ENCODE measurements at places on chromosomes 13 and 19.
A peak's percentile ranks its signal among the peaks of the same experiment; 100 is the strongest.

DNA sequence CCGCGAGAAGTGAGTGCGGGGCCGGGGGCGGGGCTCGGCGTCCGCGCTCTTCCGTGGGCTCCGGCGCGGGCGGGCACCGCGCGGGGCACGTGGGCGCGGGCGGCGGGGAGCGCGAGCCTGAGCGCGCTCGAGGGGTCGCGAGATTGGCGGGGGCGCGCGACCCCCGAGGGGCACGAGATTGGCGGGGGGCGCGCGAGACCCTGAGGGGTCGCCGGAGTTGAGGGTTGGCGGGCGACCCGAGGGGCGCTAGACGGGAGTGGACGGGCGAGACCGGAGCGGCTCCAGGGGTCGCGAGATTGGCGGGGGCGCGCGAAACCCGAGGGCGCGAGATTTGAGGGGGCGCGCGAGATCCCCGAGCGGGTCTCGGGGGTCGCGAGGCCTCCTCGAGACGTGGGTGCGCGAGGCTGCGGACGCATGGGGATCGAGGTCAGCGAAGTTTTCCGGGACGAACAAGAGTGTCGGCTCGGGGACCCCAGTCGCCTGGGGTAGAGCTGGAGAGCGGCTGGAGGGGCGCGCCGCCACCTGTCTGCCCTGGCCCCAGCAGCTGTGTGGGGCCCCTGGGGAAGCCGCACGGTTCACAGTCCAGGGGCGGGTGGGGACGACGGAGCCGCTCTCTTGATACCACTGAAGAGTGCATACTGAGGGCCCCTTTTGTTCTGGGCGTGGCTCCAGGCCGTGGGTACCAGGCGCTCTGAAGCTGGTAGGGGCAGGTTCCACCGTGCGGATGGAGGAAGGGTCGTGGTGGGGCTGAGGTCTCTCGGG lies 682 bp downstream of the SSBP4 start:
- peak; percentile 81 for DNase-seq

DNA sequence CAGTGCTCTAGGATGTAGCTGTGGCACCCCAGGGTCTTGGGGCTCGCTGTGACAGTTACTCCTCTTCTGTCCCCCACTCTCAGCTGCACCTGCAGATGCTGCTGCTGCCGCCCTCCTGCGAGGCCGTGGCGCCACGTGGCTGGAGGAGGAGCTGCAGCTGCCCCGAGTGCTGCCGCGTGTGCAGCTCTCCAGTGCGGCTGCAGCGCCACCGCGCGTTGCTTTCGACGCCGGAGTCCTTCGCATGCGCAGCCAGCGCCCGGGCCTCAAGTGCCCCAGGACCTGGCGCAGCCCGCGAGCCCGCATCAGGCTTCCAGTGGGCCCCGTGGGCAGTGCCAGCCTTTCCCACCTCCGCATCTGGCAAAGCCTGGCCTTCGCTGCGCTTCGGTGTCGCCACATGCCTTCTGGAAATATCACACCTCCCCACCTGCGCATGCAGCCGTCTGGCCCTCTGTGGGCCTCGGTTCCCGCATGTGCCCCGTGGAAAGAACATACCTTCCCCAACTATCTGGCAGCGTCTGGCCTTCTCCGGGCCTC lies 692 bp upstream of the ZNF580 start:
- peak; percentile 80 for DNase-seq

DNA sequence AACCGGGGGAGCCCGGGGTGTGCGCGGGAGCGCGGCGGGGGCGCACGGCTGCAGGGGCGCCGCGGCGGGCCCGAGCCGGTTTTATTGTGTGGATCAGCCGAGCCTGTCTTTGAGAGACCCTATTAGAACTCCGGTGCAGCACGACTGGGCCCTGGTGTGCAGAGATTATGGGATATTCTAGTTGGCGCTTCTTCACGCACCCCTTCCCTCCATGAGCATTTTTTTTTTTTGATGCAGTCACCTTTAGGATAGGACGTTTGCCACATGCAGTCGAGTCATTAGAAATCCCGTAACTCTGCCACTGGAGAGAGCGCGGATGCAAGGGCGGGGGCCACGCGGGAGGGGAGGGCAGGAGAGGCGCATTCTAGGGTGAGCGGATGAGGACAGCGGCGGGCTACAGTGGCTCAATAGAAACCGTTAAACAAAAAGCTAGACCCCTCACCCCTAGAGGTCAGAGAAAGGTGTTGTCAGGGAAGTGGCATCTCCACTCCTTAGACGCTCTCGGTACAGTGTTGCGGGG lies 3.7 kb downstream of the FGF9 start:
- DNase-seq, result peak; percentile 9

DNA sequence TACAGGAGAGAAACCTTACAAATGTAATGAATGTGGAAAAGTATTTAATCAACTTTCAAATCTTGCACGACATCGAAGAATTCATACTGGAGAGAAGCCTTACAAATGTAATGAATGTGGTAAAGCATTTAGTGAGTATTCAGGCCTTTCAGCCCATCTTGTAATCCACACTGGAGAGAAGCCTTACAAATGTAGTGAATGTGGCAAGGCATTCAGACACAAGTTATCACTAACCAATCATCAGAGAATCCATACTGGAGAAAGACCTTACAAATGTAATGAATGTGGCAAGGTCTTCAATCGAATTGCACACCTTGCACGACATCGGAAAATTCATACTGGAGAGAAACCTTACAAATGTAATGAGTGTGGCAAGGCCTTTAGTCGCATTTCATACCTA lies 13.6 kb upstream of the ZNF610 start:
- DNase-seq, result no peak

DNA sequence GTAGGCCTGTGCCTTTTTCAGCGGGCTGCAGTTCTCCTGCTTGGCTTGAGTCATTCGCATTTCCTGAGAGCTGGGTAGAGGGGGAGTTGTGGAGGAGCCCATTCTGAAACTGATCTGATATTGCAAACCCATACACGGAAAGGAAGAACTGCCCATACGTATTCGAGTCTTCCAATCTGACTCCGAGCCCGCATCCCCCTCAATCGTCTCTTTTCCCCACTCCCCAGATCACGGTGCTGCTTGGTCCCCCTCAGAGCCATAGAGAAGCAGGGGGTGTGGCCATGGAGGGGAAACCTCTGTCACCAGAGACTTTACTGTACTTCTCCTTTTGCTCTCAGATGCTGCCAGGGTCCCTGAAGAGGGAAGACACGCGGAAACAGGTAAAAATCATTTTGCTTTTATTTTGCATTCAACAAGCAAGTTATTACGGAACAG lies at the start of gene CD22:
Gene CD22, plus strand, starts transcription at position 337 of the 435 bp plus-strand sequence. CDS start 2,854 bp downstream, outside the sequence.
- peak; percentile 50 for DNase-seq

- peak; percentile 91 for DNase-seq
Measured at GRCh38 chr13:105139380-105140285, 1395.8 kb downstream of the EFNB2 start.

GRCh38 chr13:19664481-19665230 lies 31.2 kb downstream of the MPHOSPH8 start:
- DNase-seq, result no peak

DNA sequence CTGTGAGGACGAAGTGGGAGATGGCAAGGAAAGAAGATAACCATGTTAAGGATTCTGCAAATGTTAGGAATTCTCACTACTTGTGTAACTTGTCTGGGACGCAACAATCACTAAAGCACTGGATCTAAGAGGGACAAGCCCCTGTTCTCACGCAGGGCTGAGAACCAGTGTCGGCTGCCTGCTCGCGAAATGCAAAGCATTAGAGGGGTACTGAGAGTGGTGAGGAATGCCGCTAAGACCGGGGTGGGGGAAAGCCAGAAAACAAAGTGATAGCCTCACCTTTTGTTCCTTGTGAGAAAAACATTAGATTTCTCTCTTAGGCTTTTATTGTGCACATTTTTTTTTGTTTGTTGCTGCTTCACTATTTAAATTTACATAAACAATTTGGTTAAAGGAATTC lies 241.9 kb downstream of the ABCC4 start:
- DNase-seq, result no peak

GRCh38 chr13:22801402-22802003 lies 379.3 kb upstream of the SGCG start:
- DNase-seq, result peak; percentile 13

- DNase-seq, result no peak
Measured at GRCh38 chr13:32176696-32177095, 138.5 kb downstream of the ZAR1L start.

DNA sequence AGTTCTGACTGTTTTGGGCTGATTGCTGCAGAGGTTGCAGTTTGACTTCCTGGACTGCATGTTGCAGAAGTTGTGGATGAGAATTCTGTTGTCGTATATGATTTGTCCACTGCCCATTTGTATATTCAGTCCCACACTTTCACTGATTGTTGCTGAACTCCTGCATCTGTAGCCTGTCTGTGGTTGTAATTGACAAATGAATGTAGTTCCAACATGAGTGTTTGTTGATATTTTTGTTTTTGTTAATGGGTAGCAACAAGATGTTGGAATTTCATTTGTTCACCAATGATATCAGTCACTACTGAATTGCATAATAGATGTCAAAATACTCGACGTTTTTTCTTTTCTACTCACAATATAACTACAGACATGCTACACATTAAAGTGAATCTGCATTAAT lies 533.9 kb downstream of the DCT start:
- DNase-seq, result no peak
